ENCODE measurements at places on chromosomes 13 and 19.

- DNase-seq = no peak
Measured at GRCh38 chr19:6970443-6970842, 50.8 kb downstream of the MBD3L2B start.

GRCh38 chr13:24660023-24660741 is 20.0 kb upstream of the ATP12A start:
- no peak for DNase-seq

GRCh38 chr19:12912571-12912970 is 6.5 kb downstream of the SYCE2 start:
- no peak for DNase-seq

DNA sequence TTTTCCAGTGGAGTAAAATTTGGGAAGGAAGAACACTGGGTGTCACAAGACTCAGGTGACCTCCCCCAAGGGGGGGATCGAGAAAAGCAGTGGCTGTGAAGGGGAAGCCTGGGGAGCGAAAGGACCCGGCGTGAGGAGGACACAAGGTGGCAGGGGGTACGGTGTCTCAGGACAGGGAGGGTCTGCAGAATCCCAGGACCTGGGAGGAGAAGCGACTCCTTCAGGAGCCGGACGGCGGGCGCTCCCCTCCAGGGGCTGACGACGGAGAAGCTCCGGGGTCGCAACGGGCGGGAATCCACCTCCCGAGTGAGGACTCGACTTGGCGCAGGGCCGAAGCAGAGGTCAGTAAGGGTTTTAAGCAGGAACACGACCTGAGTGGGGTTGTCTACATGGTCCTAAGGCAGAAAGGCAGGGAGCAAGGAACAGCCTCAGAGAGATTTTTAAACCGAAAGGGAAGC is 529 bp downstream of the ZNF836 start:
- DNase-seq = peak; percentile 3

DNA sequence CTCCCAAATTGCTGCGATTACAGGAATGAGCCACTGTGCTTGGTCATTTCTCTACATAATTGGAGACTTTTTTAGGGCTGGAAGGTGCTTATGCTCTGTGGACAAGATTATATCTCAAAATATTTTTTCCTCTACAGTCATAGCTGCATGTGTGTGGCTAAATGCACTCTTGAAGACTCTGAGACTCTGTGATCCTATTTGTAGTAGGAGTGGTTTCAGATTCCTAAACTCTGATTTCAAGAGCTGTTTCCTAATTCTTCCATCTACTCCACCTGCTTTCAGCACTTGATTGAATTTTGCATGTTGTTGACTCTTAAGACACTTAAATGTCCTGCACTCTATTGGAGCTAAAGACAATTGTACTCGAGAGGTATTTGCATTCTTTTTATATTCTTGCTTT is 78.0 kb downstream of the KLF5 start:
- no peak for DNase-seq

DNA sequence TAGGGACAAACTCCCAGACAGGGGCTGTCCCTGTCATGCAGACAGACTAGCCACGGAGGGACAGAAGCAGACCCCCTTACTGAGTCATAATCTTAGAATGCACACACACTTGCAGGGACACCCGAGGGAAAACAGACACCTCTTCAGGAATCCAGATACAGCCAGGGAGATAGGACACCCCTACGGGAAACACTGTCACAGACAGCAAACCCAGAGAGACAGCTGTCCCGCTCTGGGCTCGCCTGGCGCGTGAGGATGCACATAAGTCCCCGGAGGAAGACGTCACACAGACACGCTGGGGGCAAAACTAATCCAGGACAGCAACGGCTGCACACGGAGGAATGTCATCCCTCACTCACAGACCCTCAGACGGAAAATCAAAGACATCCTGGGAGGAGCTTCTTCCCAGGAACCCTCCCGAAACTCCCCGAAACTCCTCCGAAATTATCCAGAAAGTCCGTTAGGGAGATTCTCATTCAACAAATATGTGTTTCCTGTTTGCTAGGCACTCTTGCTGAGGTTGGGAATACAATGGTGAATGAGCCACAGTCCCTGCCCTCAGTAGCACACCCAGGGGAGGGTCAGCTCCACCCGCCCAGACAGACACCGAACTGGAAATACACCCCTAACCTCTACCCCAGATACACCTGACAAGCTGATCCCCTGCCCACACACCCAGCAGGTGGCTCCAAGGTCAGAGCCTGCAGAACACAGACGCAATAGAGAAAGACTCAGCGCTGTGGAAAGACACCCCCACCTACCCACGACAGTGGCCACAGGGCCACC is 15.2 kb upstream of the TOMM40 start:
- DNase-seq = no peak

DNA sequence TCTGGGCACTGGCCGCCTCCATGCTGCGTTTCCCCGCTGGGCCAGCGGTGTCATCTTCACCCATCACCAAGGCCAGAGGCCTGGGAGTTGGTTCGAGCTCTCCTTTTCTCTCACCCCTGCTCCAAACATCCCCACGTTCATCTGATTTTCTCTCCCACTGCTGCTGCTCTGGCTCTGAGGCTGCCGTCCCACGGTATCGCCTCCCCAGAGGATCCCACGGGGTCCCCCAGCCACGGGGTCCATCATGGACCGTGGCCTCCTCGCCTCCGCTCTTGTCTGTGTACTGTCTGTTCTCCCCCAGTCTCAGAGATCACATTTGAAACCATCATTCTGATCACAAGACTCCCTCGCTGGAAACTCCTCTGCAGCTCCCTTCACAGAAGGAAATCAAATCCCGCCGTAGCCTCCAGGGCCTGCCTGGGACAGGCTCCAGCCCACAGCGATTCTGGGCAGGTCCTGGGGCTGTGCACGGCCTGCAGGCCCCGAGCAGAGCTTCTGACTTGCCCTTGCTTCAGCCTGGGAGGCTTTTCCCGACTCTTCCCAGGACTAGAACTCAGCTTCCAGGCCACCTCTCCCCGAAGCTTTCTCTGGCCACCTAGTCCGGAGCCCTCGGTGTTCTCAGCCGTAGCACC is 64.2 kb downstream of the SOX1 start:
- DNase-seq = no peak

DNA sequence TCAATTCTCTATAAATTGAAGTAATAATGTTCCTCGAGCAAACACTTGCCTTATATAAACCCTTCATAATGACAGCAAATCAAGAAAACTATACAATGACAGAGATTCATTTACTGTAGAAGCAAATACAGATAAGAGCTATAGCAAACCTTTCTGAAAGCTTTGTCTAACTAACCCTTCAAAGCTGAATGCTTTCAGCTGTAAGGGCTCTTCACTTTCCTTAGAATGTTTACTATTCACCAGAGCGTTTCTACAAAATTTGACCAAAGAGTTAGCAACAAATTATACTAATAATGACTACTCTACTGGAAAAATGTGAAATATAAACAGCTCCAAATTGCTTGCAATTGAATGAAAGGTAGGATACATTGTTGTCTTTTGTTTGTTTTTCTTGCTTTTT is 218.1 kb downstream of the SLITRK5 start:
- no peak for DNase-seq

- no peak for DNase-seq
Measured at GRCh38 chr13:60620611-60621395, 223.8 kb downstream of the TDRD3 start.

DNA sequence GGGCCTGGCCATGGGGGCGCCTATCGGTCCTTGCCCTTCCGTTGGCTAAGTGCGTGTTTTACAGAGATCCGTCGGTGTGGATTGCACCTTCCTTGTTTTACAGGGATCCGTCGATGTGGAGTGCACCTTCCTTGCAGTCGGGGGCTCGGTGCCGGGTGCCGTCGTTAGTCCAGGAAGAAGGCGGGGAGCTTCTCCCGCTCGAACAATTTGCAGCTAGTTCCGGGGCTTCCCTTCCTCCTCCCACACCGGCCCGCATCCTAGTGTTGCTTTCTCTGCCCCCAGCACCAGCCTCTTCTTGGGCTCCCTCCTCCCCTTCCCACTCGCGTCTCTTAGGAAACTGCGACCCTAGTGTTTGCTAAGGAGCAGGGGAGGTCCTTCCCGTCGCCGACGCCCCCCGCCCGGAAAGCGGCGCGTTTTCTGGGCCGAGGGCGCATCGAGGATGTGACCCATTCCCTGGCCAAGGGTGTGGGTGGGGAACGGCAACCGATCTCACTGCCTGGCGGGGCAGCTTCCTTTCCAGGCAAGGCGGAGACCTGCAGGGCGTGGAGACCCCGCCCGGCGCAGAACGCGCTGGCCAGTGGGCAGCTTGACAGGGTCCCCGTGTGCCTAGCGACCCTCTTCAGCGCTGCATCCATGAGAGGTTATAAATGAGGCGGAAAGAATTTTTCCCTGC is 75.7 kb upstream of the ZNF91 start:
- no peak for DNase-seq

DNA sequence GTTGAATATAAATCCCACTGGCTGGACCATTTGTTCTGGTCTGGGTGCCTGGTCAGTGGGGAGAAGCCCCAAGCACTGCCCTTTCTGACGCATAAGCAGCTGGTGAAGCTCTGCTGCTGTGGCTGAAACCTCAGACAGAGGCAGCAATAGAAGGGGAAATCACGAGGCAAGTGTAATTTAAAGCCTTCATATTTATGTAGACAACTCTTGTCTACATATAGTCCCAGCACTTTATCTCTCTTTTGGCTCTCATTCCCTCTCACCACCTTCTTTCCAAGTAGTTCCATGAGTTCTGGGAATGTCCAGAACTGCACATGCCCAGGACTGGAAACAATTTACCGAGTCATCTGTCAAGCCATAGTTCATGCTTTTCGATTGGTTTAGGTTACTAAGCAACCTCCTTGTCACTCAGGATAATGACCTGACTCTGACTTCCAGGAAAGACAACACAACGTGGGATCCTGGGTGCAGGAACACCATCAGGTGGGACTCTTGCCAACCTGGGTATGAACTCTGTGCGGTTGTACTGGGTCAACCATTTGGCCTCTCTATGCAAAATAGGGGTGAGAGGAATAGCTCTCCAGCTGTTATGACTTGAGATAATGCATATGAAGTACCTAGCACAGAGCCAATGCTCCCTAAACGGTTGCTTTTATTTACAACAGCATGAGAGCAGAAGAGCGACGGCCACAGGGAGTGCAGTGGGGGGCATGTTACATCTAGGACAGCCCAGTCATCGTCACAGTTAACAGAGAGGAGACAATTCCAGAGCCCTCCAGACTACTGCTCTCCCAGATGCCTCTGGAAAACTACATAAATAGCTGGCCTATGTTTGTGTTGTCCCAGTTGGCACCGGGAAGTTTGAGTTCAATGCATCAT is 321.9 kb downstream of the FOXO1 start:
- no peak for DNase-seq

DNA sequence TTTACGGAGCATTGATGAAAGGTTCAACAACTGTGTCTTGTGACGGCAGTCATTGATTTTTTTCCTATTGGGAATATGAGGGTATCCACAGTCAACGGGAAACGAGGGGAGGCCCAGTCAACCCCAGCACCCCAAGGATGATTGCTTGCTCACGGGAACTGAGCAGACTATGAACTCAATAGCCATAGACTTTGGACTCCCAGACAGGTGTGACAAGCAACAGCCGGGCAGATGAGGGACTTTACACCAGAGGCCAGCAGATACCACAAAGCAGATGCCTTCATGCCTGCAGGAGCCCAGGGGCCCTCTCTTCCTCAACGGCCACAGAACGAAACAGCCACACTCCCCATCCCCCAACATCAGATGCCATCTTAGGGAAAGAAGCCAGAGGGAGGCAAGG is 80.3 kb upstream of the FLT1 start:
- no peak for DNase-seq

- DNase-seq = no peak
Measured at GRCh38 chr13:99327126-99327525, 19.9 kb upstream of the GPR183 start.

- DNase-seq = peak; percentile 67
Measured at GRCh38 chr19:3275583-3276340, 51.3 kb downstream of the CELF5 start.

- DNase-seq = no peak
Measured at GRCh38 chr13:107730813-107731212, 484.5 kb downstream of the LIG4 start.

DNA sequence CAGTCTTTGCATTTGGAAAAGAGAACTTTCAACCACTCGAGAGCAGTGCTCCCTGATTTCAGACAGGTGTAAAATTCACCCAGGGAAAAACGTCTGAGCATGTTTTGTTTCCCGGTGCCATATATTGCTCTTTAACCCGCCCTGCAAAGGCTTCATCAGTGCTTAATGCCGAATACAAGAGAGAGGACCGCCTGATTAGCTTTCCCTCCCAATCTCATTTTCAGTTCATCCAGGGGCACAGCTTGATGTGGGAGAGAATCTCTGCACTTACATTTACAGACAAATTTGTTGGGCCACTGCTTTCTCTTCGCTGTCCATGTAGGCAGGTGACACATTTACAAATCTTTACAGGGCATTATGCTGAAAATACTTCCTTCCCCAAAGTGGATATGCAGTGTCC is 499.1 kb downstream of the LIG4 start:
- DNase-seq = no peak

GRCh38 chr19:682678-683320 is 6.6 kb downstream of the FSTL3 start:
- no peak for DNase-seq

DNA sequence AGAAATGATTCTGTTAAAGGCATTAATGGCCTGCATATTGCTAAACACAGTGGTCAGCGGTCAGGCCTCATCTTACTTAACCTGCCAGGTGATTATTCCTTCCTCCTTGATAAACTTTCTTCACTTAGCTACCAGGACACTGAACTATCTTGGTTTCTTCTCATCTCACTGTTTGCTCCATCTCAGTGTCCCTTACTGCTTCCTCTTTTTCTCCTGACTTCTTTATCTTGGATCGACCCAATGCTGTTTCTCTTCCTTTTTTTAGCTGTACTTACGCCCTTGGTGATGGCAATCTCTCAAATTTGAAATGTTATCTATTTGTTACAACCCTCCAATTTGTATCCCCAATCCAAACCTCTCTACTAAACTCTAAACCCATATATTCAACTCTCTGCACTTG is 7.8 kb upstream of the CLC start:
- DNase-seq = no peak

Measured in caudate nucleus (tissue), 63 donors.